NCI-H1417 treated with DMSO at 0.1 percent for 48 hours (cell line): ENCODE measurements at places on chromosomes 16 and 17.

GRCh38 chr16:52643006-52643405, 96.1 kb upstream of the TOX3 start:
- no peak for DNase-seq

- no peak for DNase-seq
Measured at GRCh38 chr17:57855391-57856035, 5.7 kb upstream of the MRPS23 start.

- DNase-seq, result no peak
Measured at GRCh38 chr17:61209106-61209439, 190.6 kb upstream of the TBX2 start.

DNA sequence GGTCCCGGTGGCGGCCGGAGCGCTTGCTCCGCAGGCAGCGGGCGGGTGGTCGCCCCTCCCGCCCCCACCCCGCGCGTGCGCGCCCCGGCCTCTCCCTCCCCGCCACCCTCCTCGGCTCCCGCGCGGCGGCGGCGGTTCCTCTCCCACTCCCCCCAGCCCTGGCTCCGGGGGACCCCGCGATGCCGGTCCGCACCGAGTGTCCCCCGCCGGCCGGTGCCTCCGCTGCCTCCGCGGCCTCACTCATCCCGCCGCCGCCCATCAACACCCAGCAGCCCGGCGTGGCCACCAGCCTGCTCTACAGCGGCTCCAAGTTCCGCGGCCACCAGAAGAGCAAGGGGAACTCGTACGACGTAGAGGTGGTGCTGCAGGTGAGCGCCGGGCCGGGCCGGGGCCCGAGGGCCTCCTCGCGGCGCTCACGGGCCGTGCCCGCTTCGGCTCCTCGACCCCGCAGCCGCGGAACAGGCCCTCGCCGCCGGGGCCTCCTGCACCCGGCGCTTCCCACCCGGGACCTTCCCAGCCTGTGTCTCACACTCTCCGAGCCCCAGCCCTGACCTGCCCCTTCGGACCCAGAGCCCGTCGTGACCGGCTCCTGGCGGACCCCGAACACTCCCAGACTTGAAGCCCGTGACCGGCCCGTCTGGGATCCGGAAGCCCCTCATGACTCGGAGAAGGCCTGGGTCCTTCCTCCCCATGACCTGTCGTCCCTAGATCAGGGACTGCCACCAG, 490 bp downstream of the GID4 start:
- no peak for DNase-seq

GRCh38 chr16:51540259-51540658, 389.2 kb upstream of the SALL1 start:
- DNase-seq, result no peak

DNA sequence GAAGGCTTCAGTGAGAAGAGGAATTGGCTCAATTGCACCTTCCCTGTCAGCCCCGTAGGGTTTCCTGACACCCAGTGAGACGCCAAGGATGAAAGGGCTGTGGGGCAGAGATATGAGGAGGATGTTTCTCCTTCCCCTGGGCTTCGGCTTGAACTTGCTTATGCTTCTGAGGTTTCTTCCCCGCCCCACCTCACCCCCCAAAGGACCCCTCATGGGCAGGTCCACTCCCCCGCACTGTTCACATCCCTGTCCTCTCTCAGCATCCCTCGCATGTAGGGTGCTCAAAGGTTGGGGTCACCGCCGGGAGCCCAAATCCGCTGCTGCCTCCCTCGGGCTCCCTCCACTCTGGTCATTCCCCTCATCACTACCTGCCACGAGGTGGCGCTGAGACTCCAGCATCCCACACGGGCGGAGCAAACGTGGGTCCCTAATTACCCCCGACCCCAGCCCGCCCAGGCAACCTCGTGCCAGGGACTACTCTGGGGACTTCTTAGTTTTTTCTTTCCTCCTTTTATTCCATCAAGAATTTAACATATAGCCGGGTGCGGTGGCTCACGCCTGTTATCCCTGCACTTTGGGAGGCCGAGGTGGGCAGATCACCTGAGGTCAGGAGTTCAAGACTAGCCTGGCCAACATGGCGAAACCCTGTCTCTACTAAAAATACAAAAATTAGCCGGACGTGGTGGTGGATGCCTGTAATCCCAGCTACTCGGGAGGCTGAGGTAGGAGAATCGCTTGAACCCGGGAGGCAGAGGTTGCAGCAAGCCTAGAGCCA, 3.3 kb upstream of the TRARG1 start:
- no peak for DNase-seq

DNA sequence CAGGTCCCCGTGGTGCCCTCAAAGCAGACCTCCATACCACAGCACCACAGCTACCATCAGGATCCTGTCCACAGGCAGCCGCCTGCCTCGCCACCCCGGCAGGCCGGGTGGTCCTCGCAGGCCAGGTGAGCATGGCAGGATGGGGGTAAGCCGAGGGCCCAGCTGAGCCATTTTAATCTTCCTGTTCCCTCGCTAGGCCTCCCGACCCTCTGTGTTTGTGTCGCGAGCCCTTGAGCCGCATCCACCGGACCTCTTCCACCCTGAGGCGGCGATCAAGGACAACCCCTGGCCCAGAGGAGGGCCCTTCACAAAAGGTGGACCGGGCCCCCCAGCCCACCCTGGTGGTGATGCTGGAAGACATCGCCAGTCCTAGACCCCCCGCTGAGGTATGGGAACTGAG, 2.0 kb downstream of the PRR14 start:
- no peak for DNase-seq

- DNase-seq, result no peak
Measured at GRCh38 chr16:53087101-53087500, 32.3 kb downstream of the CHD9 start.

- no peak for DNase-seq
Measured at GRCh38 chr16:31256466-31256865, 3.3 kb upstream of the ITGAM start.

DNA sequence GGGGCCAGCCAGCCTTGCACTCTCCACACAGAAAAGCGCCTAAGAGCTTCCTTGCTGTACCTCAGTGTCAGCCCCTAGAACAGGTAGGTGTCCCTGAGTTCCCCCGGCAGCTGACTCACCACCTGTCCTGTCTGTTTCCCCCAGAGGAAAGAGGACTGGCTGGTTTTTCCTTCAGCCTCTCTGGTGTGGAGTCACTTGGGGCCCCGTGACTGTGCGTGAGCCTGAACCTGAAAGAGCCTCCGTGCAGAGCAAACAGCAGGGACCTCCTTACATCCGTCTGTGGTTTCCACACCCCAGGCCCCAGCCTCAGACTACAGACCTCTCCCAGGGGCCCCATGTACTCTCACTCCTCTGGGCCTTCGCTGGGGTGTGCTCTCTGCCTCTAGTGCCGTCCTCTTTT, 87.8 kb downstream of the GNAO1 start:
- no peak for DNase-seq

- no peak for DNase-seq
Measured at GRCh38 chr17:42848093-42848492, 2.9 kb upstream of the AOC3 start.

GRCh38 chr16:363110-363765, 7.1 kb downstream of the MRPL28 start:
- no peak for DNase-seq

DNA sequence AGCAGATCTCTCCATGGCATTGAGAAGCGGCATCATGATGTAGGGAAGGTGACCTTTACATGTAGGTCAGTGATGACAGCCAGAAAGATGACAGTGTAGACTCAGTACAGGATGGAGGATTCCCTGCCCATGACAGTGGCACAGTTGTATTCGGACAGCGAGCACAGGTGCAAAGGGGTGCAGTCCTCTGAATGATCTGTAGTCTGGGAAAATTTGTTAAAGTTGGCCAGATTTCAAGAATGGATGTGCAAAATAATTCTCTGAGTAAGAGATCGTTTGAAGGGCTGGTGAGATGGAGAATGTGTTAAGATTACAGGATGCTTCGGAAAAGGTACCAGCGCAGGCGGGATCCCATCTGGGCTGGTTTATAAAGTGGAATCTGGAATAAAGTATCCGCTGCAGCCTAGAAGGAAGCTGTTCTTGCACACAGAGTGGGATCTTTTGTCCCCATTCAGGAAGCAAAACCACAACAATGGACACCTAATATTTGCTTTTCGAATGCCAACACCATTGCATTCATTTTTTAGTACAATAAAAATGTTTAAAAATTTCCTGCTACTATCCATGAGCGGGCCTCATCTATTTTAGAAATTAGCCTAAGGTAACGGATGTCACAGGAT, 101.2 kb downstream of the RPTOR start:
- DNase-seq, result no peak

- DNase-seq, result no peak
Measured at GRCh38 chr16:66529475-66529874, 20.4 kb downstream of the TK2 start.

GRCh38 chr16:3961449-3961849, 80.9 kb upstream of the CREBBP start:
- DNase-seq, result no peak
